ENCODE measurements at places on chromosomes 12 and 14.
A peak's percentile ranks its signal among the peaks of the same experiment; 100 is the strongest.

- DNase-seq: no peak
These were observed 54.6 kb downstream of the C12orf56 start for GRCh38 chr12:64335886-64336466.

- no peak for DNase-seq
These were observed 137.1 kb upstream of the PMCH start for GRCh38 chr12:102334765-102335164.

GRCh38 chr14:57274551-57274950 lies 5.8 kb downstream of the AP5M1 start:
- DNase-seq: no peak

GRCh38 chr12:103881261-103881660 lies 40.2 kb upstream of the NT5DC3 start:
- DNase-seq: no peak

GRCh38 chr14:70955543-70956480 lies 48.6 kb downstream of the PCNX1 start:
- DNase-seq: no peak

- no peak for DNase-seq
These were observed 1722.1 kb upstream of the SEL1L start for GRCh38 chr14:83255727-83256090.

DNA sequence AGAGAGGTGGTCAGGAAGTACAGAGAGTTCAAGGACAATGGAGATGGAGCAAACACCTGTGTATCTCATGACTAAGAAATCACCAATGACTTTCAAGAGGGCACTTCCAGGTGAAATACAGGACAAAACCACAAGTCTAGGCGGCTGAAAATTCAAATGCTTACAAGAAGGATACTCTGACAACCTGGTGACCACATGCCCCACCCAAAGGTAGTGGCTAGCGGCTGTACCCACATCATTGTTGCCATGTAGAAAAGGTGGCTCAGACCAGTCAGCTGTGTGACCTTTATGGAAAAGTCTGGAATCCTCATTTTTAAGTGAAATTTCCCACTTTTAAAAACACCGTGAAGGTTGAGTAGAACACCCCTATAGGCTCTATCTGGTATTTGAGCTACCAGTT lies 48.6 kb upstream of the FRS2 start:
- DNase-seq: no peak

DNA sequence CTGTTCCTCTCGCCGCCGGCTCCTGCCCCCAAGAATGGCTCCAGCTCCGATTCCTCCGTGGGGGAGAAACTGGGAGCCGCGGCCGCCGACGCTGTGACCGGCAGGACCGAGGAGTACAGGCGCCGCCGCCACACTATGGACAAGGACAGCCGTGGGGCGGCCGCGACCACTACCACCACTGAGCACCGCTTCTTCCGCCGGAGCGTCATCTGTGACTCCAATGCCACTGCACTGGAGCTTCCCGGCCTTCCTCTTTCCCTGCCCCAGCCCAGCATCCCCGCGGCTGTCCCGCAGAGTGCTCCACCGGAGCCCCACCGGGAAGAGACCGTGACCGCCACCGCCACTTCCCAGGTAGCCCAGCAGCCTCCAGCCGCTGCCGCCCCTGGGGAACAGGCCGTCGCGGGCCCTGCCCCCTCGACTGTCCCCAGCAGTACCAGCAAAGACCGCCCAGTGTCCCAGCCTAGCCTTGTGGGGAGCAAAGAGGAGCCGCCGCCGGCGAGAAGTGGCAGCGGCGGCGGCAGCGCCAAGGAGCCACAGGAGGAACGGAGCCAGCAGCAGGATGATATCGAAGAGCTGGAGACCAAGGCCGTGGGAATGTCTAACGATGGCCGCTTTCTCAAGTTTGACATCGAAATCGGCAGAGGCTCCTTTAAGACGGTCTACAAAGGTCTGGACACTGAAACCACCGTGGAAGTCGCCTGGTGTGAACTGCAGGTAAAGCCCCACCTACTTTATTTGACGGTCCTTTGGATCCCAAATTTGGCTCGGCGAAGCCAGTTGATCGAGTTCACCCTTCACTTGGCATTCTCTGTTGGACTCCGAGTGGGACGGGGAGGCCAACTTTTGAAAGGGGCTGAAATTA lies 1.5 kb downstream of the WNK1 start:
- peak; percentile 78 for DNase-seq

- no peak for DNase-seq
These were observed 10.1 kb downstream of the RNASE1 start for GRCh38 chr14:20792556-20792955.

DNA sequence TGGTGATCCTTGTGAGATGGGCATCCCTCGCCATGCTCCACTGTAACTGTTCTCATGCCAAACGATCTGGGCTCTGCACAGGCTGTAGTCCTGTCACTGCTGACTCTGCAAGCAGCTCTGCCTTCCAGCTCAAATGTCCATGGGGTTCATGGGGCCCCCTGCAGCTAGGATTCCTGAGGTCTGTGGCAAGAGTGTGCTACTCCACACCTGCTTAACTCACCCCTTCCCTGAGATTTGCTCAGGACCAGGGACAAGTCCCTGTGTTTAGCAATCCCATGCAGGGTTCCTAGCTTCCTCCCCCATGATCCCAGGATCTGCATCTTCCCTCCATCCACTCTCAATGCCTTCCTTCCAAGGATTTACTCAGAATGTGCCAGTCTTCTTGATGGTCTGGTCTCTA lies 241.0 kb downstream of the ASCL1 start:
- DNase-seq: no peak

GRCh38 chr14:100443603-100444002 lies 120.5 kb downstream of the SLC25A47 start:
- DNase-seq: no peak

Data from hematopoietic multipotent progenitor cell treated with erythropoietin and hydrocortisone succinate and interleukin-3 and kit ligand, for 17 days (in vitro differentiated cells).